Activated naive CD8-positive, alpha-beta T cell treated with anti-CD3 and anti-CD28 coated beads, Interleukin-2, amount 10 ng/mL, durations not matched to agents 7 days and 5 days (primary cell): ENCODE measurements at places on chromosomes 2 and 18. TPM values are rescaled to one million over a fixed set of nuclear protein-coding genes. Genes with fewer than 3 reads are reported as not detected.

DNA sequence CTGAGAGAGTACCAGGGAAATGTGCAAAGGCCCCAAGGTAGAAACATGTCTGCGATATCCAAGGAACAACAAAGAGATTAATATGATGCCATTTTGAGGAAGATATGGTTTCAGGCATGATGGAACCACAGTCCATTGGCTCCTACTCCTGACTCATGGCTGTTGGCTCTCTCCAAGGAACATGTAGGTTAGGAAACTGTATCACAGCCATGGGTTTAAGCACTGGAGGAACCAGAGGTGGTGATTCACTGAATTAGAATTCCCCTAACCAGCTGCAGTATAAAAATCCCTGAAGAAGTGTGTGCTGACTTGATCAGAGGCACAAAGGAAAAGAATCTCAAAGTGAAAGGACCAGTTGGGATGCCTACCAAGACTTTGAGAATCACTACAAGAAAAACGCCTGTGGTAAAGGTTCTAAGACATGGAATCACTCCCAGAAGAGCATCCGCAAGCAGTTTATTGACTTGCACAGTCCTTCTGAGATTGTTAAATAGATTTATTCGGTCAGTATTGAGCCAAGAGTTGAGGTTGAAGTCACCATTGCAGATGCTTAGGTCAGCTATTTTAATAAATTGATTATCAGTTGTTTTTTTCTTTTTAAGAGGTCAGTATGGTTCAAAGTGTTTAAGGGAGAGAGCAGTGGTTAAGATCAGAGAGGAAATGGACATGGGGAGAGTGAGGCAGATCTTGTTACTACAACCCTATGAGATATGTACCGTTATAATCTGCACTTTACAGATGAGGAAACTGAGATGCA lies 110.7 kb upstream of the OTX1 start:
- DNase-seq: no peak

- DNase-seq: no peak
Measured at GRCh38 chr2:149858216-149858615, 270.6 kb upstream of the MMADHC start.

Gene SPATA3
- total RNA-seq: not detected

Gene NT5DC4
- total RNA-seq: not detected

DNA sequence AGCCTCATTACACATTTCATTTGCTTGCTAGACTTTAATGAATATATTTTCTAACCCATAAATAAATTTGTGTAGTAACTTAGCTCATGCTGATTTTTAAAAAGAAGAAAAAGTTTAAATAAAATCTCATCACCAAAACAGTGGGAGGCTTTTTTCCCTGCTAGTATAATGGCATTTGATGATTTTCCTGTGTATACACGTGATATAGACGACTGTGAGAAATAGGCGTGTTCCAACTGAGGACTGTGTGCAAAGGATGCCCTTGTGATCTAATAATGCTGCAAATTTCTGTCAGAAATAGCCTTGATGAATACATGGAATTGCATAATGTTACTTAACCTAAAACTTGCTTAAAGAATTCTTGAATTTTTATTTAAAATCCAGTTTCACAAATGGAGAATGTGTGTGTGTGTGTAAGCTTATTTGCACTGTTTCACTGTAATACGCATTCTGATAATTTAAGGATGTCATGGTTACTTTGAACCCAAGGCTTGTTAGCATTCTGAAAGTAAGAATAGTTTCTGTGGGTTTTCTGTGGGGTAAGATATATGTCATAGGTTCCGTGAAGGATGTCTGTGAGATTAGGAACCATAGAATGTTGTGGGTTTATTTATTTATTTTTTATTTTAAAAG lies 178.0 kb downstream of the DLGAP1 start:
- no peak for DNase-seq

- DNase-seq: peak; percentile 72
Measured at GRCh38 chr2:239326831-239327535, 73.8 kb downstream of the HDAC4 start.

DNA sequence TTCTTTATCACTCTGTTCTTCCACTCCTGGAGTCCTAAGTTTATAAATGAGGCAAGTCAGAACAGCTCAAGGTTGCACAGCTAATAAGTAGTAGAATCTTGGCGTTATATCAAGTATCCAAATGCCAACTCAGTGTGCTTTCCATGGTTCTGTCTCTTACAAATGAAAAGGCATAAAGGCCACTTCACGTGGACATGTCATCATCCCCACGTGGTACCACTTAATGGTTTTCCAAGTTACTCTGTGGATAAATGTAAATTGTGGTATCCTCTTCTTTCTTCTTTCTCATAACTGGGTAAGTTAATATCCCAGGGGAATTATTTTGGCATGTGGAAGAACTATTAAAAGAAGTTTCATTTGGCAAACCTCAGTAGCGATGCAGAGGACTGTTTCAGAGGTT lies 131.5 kb upstream of the L3MBTL4 start:
- DNase-seq: no peak

DNA sequence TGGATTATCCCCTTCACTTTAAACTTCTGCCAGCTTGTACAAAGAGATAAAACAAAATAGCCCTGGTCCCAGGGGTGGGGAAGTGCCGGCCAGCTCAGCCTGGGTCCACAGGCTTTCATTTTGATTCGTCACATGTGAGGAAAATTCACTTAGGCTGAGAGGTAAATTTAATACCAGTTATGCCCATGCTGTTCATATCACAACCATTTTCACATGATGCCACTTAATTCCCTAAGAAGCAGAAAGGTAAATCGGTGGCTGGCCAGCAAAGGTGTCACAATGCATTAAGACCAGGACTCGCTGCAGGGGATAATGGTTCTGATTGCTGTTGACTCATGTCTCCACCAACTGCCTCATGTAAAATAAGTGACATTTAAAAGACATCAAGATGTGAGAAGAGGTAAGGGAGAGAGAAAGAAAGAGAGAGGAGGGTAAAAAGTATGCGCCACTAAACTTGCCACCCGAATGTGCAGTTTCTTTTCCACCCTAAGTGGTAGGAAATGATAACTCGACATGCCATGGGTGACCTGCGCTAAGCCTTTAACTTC lies 261.0 kb upstream of the SIX3 start:
- DNase-seq: no peak

Gene SP5
- total RNA-seq: not detected

Gene C2orf66
- not detected for total RNA-seq

Gene LRATD1
- not detected for total RNA-seq

GRCh38 chr2:102110596-102111334 lies 31.8 kb upstream of the IL1R1 start:
- no peak for DNase-seq

Gene KCNIP3
- not detected for total RNA-seq

DNA sequence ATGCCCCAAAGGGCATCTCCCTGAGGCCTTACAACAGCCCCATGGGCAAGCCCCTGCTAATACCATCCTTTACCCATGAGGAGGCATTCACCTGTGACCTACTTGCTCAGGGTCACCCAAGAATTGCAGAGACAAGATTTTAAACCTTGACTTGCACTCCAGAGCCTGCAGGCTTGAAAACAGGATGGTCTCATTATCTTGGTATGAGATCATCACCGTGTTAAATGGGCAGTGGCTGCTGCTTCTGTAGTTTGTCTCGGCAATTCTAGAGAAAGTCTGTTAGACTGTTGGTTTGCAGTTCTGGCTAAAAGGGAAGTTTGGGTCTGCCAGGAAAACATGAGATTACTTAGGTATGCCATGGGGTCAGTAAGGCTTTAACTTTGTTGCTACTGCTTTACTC lies 698.9 kb downstream of the GALR1 start:
- no peak for DNase-seq

DNA sequence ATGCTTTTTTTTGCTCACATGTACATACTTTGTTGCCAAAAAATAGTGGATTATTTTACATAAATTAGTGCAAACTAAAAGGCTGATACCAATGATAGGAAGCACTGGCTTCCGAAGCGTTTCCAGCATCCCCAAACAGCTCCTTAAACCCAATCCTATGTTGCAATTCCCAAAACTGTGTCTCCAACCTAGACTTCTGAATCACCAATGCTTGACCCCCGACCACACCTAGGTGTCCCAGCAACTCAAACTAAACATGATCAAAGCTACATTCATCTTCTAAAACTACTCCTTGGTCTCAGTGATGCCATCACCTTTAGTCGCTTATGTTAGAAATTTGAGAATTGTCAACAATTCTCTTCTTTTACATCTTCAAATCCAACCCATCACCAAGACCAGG lies 13.4 kb downstream of the ATP8B1 start:
- no peak for DNase-seq

Gene WIPF1
- 446 TPM for total RNA-seq

GRCh38 chr2:55111570-55112228 lies 61.4 kb upstream of the RTN4 start:
- no peak for DNase-seq

- no peak for DNase-seq
Measured at GRCh38 chr2:17309741-17310339, 208.4 kb downstream of the RAD51AP2 start.

DNA sequence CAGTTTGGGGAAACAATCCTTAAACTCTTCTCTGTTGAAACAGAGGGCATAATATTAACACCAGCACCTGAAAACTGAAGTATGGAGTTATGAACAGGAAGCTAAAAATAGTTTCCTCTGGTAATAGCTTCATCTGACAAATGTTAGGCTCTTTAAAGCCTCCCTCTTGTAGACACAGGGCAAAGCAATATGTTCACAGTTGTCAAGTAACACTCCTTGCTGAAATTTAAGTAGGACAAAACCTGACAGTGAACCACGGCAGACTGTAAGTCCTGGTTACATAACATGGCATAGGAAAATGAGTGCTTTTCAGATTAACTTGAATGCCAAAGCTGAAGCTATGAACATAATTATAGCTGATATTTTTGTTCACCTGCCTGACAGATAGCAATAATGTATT lies 172.9 kb downstream of the CMPK2 start:
- DNase-seq: no peak
